GM19239 (cell line): ENCODE measurements at places on chromosomes 11 and 22.

GRCh38 chr11:57421066-57421465 is 5.9 kb downstream of the SLC43A3 start:
- no peak for DNase-seq

DNA sequence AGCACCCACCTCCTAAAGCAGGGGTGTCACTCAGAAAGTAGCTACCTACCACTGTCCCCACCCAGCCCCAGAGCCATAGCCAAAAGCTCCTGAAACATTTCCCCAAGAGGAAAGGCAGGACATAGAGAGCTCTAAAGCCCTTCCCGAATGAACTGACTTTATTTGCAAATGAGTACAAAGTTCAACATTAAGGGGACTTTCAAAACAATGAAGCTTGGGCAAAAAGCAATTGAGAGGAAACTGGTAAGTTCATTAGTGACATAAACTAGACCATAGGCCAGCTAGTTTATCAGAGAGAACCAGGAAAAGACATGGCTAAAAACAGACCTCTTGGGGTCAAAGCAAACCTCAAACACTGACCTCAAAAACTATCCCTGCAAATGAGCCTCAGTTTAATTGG is 72.7 kb downstream of the IGLL5 start:
- no peak for DNase-seq

DNA sequence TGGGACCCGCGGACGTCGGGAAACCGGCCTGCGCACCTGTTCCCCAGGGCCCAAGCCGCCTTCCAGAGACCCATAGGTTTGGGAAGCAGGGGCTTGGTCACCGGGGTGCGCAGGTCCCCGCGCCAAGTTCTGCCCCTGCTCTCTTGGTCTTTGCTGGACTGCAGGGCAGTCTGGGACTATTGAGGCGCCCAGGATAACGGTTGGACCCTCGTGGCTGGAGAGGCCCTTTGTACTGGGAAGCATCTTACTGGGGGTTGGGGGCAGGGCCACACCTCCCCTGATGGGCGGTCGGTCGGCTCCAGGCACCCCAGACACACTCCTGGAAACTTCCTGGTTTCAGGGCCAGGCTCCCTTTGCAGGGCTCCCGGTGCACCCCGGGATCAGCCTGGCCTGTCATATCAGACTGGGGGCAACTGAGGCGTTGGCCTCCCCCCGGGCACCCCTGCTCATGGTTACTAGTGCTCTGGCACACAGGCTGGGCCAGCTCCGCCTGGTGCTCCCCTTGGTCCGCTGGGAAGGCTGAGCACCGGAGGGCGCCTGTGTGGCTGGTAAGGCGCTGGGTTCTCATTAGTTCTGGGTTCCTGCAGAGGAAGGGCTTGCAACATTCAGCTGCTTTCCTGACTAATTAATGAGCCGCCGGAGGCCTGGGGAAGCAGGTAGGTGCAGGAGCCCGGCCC is 1250.5 kb downstream of the BRD1 start:
- no peak for DNase-seq

DNA sequence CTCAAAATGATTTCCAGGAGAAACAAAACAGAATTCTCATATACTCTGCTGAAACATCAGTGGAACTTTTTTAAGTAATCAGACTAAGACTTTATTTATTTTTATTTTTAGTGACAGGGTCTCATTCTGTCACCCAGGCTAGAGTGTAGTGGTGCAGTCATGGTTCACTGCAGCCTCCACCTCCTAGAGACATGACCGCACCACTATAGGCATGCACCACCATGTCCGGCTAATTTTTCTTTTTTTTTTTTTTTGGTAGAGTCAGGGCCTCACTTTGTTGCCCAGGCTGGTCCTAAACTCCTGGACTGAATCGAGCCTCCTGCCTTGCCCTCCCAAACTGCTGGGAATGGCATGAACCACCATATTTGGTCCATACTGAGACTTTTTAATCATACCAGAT is 42.9 kb downstream of the PRDM10 start:
- DNase-seq = no peak

- DNase-seq = no peak
Measured at GRCh38 chr22:43990044-43990443, 34.1 kb upstream of the PARVB start.
